Dermis microvascular lymphatic vessel endothelial cell (primary cell): ENCODE measurements at places on chromosomes 7 and 10. TPM values are rescaled to one million over a fixed set of nuclear protein-coding genes. Genes with fewer than 3 reads are reported as not detected.

ZNF804B gene
- total RNA-seq = not detected in 2 replicates

GRCh38 chr10:113006656-113007342 is 56.8 kb downstream of the TCF7L2 start:
- no peak for DNase-seq

GRCh38 chr10:3036155-3037021 is 31.0 kb upstream of the PFKP start:
- no peak for DNase-seq

DNA sequence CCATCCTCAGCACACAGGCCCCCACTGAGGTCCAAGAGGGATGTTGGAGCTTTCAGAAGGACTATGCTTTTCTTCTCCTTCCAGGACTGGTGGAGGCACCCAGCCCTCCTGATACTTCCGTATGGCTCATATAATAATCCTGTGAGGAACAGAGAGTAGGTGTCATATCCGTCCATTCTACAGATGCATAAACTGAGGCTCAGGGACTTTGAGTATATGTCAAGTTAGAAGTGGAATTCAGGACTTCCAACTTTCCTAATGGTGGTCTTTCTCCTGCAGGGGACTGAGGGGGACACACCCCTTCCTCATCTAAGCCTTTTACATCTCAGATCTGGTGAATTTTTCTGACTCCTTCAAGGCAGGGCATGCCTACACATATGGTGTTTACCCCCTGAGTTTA is 153.7 kb downstream of the RPS24 start:
- no peak for DNase-seq

GRCh38 chr10:111578076-111578475 is 501.2 kb downstream of the ADRA2A start:
- no peak for DNase-seq

DNA sequence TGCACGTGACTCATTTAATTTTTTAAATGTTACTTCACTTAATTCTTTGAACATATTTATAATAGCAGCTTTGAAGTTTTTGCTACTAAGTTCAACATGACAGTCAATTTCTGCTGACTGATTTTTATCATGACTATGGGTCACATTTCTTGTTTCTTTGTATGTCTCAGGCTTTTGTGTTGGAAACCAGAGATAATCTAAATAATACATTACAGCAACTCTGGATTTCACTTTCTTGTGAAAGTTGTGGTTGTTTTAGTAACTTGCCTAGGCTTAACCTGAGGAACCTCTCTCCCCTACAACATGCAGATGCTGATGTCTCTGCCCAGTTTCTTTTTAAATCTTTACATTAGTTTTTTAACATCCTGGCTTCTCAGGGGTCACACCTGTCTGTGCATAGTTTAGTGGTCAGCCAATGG is 180.8 kb downstream of the CCDC71L start:
- no peak for DNase-seq
